ENCODE measurements at places on chromosomes 4 and X. TPM values are rescaled to one million over a fixed set of nuclear protein-coding genes. Genes with fewer than 3 reads are reported as not detected.

DNA sequence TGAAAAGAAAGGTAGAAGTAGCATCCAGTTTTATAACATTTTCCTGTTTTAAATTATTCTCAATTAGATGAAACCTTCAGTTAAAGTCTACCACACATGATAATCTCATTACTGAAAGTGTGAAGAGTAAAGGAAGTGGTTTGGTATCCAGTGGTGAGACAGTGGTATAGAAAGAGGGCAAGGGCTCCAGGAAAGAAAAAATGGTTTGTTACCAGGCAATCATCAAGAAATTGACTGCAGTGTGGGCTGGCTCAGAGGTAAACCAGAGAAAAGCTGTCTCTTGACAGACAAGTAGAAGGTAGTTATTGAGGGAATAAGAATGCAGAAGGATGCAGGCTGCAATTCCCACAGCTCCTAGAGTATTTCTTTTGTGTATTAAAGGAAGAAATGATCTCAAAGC lies 406.2 kb downstream of the TLL1 start:
- no peaks in the 10 kb centered on the region for H3K36me3 ChIP-seq
- H3K27me3 ChIP-seq = no peaks in the 10 kb centered on the region
- H3K27ac ChIP-seq = no peak overlapping the region
- DNase-seq = no peak
- no peaks in the 10 kb centered on the region for H3K4me1 ChIP-seq

- H3K27me3 ChIP-seq = no peaks in the 10 kb centered on the region
- H3K27ac ChIP-seq = no peak overlapping the region
- no peaks in the 10 kb centered on the region for H3K36me3 ChIP-seq
- H3K4me3 ChIP-seq = no peak overlapping the region
- no peaks in the 10 kb centered on the region for H3K4me1 ChIP-seq
Measured at GRCh38 chr4:172547724-172548123, 620.9 kb upstream of the GALNT7 start.

GRCh38 chr4:96039217-96039616 lies 199.3 kb downstream of the PDHA2 start:
- no peak overlapping the region for H3K4me3 ChIP-seq
- no peak for DNase-seq
- no peak overlapping the region for H3K27ac ChIP-seq

GRCh38 chr4:139556724-139557555 lies 921 bp upstream of the SETD7 start:
- H3K4me1 ChIP-seq = peaks cover 44% of the 10 kb centered on the region
- peak; percentile 90 for DNase-seq
- no peaks in the 10 kb centered on the region for H3K27me3 ChIP-seq
- no peaks in the 10 kb centered on the region for H3K36me3 ChIP-seq

DNA sequence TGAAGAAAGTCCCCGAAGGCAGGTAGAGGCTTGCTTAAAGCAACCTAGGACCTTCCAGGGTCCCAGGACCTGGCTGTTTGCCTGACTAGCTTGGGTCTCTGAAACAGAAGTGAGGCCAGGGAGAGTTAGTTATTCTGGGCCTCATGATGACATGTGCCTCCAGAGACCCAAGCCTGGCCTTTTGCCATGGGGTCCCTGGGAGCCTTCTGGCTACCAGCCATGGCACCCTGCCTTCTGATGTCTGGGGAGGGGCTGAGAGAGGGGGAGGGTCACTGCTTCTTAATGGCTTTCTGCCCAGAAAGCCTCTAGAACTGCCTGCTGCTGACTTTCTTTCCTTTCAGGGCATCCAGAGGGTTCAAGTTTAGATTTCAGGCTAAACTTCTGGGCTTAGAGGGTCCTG lies 1.0 kb upstream of the STARD8 start:
- no peak overlapping the region for H3K27ac ChIP-seq
- H3K36me3 ChIP-seq = no peaks in the 10 kb centered on the region
- peaks cover 3% of the 10 kb centered on the region for H3K4me1 ChIP-seq
- H3K4me3 ChIP-seq = no peak overlapping the region
- no peak for DNase-seq

DNA sequence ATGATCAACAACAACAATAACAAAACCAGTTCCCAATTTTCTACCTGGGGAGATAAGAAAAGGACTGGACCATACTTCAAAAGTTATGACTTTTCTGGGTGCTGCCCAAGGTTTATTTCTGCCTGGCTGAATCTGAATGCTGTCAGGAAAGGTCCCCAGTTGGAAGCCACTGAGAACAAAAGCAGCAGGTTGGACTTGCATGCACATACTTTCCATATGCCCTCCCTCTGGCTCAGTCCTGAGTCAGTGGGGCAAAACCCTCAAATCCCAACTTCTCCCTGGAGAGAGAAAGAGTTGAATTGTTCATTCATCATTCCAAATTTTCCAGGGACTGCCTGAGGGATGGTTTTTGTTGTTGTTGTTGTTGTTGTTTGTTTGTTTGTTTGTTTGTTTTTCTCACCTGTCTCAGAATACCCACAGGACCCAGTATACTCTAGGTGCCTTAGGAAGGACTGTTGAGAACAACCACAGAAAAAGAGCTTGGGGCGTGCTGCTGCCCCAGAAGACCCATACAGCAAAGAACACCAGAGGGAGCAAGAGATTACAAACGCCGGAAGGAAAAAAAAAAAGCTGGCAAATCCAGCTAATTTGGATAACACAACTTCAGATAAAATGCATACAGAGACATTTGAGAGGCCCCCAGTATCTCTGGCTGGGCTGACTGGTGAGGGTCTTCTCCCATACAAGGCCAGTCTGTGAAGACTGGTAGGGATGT lies 138.9 kb upstream of the INPP4B start:
- H3K4me1 ChIP-seq = no peaks in the 10 kb centered on the region
- DNase-seq = no peak
- H3K36me3 ChIP-seq = no peaks in the 10 kb centered on the region
- H3K4me3 ChIP-seq = no peak overlapping the region
- H3K27ac ChIP-seq = no peak overlapping the region

- H3K27me3 ChIP-seq = no peaks in the 10 kb centered on the region
- H3K27ac ChIP-seq = no peak overlapping the region
- no peak overlapping the region for H3K4me3 ChIP-seq
- no peak for DNase-seq
- H3K4me1 ChIP-seq = peaks cover 4% of the 10 kb centered on the region
Measured at GRCh38 chr4:3822230-3822947, 56.2 kb downstream of the ADRA2C start.

- DNase-seq = no peak
- H3K36me3 ChIP-seq = no peaks in the 10 kb centered on the region
- H3K27me3 ChIP-seq = no peaks in the 10 kb centered on the region
- H3K4me3 ChIP-seq = no peak overlapping the region
- no peak overlapping the region for H3K27ac ChIP-seq
Measured at GRCh38 chr4:44632089-44632488, 19.3 kb downstream of the YIPF7 start.

GRCh38 chr4:40421839-40422708 lies 86.9 kb downstream of the CHRNA9 start:
- no peaks in the 10 kb centered on the region for H3K36me3 ChIP-seq
- no peak for DNase-seq
- H3K27me3 ChIP-seq = no peaks in the 10 kb centered on the region
- H3K27ac ChIP-seq = no peak overlapping the region
- H3K4me3 ChIP-seq = no peak overlapping the region

DNA sequence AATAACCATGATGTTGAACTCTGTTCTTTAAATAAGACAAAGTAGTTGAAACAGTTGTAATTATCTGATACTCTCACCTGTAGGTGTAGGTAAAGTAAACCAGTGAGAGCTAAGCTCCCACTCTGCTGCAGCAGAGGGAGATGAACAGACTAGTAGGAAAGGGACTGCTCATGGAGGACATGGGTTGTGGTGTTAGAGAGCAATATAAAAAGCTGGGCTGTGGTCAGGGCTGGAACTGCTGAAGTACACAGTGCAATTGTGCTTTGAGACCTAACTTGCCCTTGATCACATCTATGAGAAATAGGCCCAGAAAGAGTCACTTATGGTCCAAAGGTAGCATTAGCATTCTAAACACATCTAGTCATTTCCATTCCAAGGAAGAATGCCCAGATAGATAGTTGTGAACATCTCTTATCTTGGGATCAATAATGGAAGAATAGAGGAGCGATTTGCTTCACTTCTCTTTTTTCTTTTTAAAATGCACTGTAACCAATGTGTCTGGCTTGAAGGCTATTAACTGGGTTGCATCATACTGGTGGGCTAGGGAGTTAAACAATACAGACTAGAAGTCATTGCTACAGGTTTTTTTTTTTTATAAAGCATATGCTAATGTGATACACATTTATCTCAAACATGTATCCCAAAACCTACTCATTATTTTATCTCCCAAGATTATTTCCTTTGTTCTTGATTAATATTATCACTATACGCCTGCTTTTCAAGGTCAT lies 251.3 kb upstream of the CENPE start:
- H3K27ac ChIP-seq = no peak overlapping the region
- no peak overlapping the region for H3K4me3 ChIP-seq
- H3K27me3 ChIP-seq = no peaks in the 10 kb centered on the region
- H3K4me1 ChIP-seq = no peaks in the 10 kb centered on the region

DNA sequence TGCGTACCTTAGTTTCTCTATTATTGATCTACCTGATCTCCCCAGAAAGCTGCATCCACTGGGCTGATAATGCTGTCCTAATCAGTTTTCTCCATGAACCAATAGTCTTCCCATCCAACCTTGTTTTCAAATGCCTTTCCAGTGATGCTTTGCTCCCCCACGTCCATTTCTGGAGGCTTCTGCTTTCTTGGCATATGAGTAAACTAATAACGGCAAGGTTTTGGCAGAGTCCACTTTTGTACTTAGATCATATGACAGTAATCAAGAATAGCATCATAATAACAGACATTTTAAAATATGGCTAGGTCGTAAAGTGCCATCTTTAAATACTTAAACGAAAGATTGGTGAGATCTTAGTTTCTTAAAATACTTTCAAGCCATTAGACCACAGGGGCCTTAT lies 38.4 kb upstream of the FAM9B start:
- no peaks in the 10 kb centered on the region for H3K4me1 ChIP-seq
- H3K27me3 ChIP-seq = no peaks in the 10 kb centered on the region
- H3K27ac ChIP-seq = no peak overlapping the region
- DNase-seq = no peak

DNA sequence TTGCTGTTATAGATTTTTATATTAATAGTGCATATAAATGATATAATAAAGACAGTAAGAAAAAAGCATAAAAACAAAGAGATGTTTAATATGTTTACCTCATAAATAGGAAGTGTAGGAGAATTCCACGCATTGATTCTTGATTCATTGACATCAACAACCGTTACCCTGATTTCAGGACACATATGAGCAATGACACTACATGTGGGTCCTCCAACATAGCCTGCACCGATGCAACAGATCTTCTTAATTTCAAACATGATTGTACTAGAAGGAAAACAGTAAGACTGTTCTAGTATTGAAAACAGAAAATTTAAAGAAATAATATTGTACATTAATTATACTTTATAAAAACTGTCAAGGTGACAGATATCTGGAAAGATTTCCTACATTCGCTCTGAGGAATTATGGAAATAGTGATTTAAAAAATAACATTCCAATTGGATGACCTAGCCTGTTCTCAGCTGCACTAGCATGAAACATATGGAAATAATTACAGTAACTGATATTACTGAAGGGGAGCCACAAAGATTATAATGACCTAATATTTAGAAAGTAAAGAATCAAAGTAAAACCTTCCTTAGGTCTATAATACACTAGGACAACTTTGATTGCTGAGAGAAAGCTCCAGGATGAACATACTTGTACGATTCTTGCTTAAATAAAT lies 5.9 kb downstream of the UGDH start:
- no peak overlapping the region for H3K4me3 ChIP-seq
- no peaks in the 10 kb centered on the region for H3K36me3 ChIP-seq
- DNase-seq = no peak
- H3K27me3 ChIP-seq = no peaks in the 10 kb centered on the region
- no peak overlapping the region for H3K27ac ChIP-seq

DNA sequence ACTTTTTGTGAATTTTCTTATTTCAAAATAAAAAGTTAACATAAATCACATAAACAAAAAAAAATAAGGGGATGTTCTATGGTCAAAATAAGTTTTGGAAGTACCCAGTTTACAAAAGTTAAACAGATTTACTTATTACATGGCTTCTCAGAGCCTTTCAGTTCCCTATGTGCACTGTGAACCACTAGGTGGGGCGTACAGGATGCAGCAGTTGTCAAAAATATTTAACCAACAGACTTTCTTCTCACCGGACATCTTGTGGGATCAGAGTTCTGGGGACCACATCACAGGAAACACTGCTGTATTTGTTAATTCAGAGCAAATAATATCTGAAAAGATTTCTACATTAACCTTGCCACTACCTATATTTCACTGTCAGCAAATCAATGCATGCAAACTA lies 74.1 kb downstream of the SMARCA1 start:
- H3K4me3 ChIP-seq = no peak overlapping the region
- no peak for DNase-seq
- no peaks in the 10 kb centered on the region for H3K4me1 ChIP-seq
- H3K27me3 ChIP-seq = no peaks in the 10 kb centered on the region

GRCh38 chr4:185796176-185796575 lies 15.8 kb downstream of the SORBS2 start:
- no peaks in the 10 kb centered on the region for H3K27me3 ChIP-seq
- no peaks in the 10 kb centered on the region for H3K36me3 ChIP-seq
- H3K27ac ChIP-seq = no peak overlapping the region
- H3K4me3 ChIP-seq = no peak overlapping the region
- DNase-seq = no peak
- H3K4me1 ChIP-seq = peaks cover 16% of the 10 kb centered on the region

GRCh38 chr4:794900-795725 lies 30.8 kb downstream of the CPLX1 start:
- DNase-seq = no peak
- no peak overlapping the region for H3K27ac ChIP-seq
- H3K27me3 ChIP-seq = peaks cover 11% of the 10 kb centered on the region

DNA sequence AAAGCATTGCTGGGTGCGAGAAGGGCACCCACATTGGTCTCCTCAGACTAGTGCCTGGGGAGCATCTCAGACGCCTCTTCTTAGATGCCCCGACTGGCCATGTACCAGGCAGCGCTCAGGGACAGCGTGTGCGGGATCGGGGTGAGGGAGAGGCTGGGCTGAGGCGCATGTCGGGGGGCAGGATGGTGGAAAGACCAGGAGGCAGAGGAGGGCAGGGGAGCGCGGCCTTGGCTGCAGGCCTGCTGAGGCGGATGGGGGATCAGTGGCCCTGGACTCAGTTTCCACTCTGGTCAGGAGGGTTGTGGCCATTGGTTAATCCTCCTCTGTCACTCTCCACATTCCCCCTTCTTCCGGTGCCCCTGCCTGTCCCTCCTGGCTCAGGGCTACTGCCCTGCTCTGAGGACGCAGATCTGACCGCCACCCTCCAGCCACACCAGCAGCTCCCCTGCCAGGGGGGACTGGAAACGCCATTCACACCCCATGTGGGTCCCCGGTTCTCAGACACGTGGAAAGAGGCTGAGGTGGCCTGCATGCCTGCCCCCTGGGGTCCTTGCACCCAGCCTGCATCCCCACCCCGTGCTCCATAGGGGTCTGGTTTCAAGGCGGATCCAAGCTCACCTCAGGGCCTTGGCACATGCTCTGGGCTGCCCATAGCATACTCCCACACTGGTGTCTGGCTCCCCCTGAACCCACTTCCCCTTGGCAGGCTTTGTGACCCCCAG lies 105.9 kb downstream of the CPZ start:
- H3K36me3 ChIP-seq = no peaks in the 10 kb centered on the region
- no peak overlapping the region for H3K27ac ChIP-seq
- no peaks in the 10 kb centered on the region for H3K4me1 ChIP-seq
- DNase-seq = no peak
- H3K27me3 ChIP-seq = no peaks in the 10 kb centered on the region

Gene C1QTNF7
- 13.3 TPM for total RNA-seq

Gene PDS5A
- 92.2 TPM for total RNA-seq

Gene ZFP42
- not detected for total RNA-seq

Gene SMR3A
- not detected for total RNA-seq

Gene ADH1A
- 3.4 TPM for total RNA-seq

Gene TLR1
- 21.6 TPM for total RNA-seq

Gene DMRTC1
- total RNA-seq = not detected

Gene SNCA
- 6.3 TPM for total RNA-seq
